NCI-H345 (cell line): ENCODE measurements at places on chromosomes 6 and 20.

- no peak for DNase-seq
Observed at GRCh38 chr20:4324611-4325243, 309.4 kb upstream of the RNF24 start.

- DNase-seq, result no peak
Observed at GRCh38 chr6:7418238-7418905, 28.8 kb downstream of the RIOK1 start.

- DNase-seq, result no peak
Observed at GRCh38 chr6:169841251-169841650, 89.8 kb downstream of the ERMARD start.

- no peak for DNase-seq
Observed at GRCh38 chr20:8315639-8316573, 183.8 kb downstream of the PLCB1 start.

DNA sequence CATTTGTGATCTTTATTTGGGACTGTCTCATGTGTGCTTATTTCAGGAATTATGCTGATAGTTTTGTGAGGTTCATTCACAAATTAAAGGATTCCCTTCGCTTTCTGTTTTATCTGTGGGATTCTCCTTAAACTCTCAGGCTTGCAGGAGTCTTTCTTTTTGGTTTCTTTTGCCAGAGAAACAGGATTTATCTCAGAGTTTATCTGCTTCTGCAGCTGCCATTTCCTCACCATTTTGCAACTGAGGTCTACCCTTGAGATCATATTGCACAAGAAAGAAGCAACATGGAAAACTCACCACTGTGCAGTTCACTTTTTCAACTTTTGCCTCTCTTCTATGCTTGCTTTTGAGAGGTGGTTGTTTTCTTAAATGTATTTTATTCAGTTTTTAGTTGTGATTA, 201.0 kb downstream of the PRL start:
- DNase-seq, result no peak

DNA sequence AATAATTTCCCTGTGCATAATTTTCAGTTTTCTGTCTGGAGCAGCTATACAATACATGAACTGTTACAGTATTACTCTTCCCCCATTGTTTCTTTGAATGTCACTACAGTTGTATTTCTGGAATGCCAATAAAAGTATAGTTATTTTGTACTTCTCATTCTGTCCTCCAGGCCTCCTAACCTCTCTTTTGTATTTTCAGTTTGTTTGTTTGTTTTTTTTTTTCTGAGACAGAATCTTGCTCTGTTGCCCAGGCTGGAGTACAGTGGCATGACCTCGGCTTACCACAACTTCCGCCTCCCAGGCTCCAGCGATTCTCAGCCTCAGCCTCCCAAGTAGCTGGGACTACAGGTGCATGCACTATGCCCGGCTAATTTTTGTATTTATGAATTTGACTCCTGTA, 16.8 kb upstream of the ARID1B start:
- no peak for DNase-seq

DNA sequence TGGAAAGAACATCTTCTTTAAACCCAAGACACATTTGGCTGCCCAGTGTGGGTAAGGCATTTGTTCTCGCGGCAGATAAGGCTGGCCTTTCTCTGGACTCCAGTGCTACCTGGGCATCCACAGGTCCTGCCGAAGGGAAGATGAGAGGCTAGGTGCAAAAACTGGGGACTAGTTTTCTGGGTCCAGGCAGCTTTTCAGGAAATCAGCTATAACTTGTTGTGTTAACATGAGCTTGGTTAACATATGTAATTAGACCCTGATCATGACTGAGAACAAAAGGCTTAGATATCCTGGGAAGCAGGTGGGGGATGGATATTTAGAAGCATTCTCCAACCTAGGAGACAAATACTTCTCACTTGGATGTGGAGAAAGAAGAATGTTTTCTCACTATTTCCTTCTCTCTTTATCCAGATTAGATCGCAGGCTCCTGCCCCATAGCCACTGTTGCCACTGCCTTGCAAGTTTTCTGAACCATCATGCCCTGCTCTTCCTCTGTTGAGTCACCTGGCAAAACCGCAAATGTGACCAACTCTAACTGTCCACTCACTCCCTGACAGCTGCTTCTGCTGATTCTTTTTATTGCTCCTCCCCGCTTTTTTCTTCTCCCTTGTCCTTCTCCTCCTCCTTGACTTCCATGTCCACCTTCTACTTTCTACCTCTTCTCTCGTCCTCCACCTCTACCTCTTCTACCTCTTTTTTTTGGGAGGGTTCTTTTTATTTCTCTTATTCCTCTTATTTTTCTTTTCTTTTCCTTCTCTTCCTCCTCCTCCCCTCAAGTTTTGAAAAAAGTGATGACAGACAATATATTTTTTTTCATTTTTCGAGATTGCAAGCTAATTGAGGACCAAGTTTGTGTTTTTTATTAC, 258.1 kb downstream of the UTRN start:
- no peak for DNase-seq

DNA sequence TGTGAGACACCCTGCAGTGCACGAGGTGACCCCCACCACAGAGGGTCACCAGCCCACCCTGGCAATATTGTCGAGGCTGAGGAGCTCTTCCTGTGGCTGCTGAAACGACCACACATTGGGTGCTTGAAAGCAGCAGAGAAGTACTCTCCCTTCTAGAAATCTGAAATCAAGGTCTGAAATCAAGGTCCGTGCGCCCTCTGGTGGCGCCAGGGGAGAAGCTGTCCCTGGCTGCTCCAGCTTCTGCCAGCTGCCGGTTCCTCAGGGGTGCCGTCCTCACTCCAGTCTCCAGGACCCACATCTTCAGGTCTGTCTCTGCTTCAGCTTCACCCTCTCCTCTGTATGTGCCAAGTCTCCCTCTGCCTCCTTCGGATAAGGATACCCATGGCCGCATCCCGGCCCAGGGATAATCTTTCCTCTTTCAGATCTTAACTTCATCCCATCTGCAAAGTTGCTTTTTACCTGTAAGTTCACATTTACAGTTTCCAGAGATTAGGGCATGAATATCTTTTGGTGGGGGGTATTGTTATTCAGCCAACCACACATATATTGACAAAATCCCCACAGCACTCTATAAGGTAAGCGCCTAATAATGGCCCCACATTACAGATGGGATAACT, 108.3 kb upstream of the PHACTR3 start:
- peak; percentile 48 for DNase-seq

- DNase-seq, result no peak
Observed at GRCh38 chr6:112881828-112882780, 535.0 kb downstream of the RFPL4B start.

- DNase-seq, result peak; percentile 82
Observed at GRCh38 chr6:83065511-83066192, at the start of gene UBE3D. Gene UBE3D (minus strand): TSS chr6:83065841. CDS start chr6:83065718, 123 bp downstream.

- DNase-seq, result no peak
Observed at GRCh38 chr6:116766506-116767176, 1.1 kb upstream of the FAM162B start.

- no peak for DNase-seq
Observed at GRCh38 chr6:15148356-15148946, 97.4 kb upstream of the JARID2 start.

DNA sequence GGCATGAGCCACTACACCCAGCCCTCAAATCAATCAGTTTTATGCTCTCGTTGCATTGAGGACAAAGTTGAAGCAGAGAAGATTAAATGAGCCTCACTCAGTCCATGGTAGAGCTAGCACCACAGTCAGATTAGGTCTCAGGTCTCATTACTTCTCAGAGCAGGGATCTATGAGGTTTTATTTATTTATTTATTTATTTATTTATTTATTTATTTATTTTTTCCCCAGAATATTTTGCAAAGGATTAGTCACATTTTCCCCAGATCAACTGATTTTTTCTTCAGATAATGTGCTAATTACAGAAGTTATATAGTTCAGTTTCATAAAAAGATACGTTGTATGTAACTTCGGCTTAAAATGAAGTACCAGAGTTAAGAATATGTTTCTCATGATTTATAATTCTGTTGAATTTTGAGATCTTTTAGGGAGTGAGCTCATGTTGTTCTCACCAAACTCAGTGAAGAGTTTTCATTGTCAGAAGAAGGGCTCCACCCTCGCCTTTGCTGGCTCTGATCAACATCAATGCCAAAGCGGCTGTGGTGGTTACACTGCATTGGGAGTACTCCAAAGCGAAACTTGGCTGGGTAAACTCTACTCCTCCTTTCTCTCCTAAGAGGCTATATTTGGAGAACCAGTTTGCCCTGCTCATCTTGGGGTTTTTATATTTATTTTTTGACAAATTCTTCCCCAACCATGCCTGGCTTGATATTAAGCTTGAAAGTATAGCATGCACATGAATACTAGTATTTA, 12.9 kb upstream of the ID4 start:
- no peak for DNase-seq

DNA sequence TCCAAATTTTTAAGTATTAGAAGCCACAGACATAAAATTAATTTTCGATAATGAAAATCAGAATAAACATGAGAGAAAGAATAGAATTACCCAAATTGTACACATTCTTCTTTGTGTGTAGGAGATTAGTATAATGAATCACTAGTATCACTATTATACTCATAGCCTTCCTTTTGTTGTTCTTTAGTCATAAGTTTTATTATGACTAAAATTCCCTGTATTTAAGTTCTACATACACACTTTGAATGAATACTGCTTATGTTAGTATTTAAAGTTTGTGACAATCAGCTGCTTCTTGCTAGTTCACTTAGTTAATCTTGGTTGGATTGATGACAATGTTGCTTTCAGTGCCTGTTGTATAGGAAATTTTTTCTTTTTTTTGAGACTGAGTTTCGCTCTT, 72.7 kb downstream of the CCDC170 start:
- no peak for DNase-seq

GRCh38 chr6:152054441-152054840, 247.0 kb downstream of the ESR1 start:
- no peak for DNase-seq

- DNase-seq, result no peak
Observed at GRCh38 chr6:37585937-37586336, 86.2 kb upstream of the CCDC167 start.

GRCh38 chr6:159929819-159930218, 39.0 kb downstream of the MAS1 start:
- DNase-seq, result peak; percentile 74

GRCh38 chr6:75870389-75870788, 121.3 kb downstream of the MYO6 start:
- DNase-seq, result no peak

DNA sequence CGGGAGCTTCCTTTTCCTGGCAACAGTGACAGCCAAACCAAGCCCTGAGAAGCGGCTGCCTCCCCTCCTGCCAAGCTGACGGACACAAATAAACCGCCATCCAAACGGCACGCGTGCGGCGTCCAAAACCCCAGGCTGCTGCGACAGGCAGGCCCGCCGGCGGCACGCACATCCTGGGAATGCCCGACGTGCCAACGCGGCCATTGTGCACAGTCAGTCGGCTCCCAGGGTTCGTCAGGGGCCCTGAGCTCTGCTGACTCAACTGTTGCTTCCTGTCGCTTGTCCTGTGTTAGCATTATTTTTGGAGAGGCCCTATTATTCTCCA, 6.8 kb downstream of the JAG1 start:
- no peak for DNase-seq

DNA sequence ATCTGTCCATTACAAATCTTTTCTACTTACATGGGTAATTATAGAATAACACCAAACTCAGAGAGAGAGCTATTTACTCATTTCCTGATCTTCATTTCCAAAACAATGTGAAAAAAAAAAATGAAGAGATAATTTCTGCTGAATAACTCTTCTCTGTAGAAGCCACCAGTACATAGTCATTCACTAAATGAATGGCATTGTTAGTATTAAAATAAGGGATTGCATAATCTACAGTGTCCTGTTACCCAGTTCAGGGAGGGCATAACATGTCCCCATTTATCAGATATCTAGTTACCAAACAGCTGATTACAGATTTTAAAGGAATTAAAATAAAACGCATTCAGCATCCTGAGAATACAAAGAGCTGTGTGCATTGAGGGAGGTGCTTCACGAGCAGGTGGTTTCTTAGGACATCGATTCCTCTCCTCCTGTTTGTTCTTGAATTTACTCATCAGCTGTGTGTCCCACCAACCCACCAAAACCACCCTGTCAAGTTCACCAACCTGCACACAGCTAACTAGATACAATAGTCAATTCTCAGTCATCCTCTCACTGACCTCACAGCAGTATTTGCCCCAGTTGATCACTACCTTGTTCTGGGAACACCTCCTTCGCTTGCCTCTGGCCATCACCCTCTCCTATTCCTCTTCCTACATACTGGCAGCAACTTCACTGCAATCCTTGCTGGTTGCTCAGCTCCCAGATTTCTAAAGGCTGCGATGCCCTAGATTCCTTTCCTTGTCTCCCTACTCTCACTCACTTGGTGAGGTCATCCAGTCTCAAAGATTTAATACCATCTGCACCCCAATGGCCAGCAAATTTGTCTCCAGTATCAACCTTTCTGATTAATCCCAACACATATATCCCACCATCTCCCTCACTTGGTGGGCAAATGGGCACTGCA, 18.7 kb downstream of the CNKSR3 start:
- peak; percentile 32 for DNase-seq

- no peak for DNase-seq
Observed at GRCh38 chr20:52748990-52749389, 223.2 kb upstream of the TSHZ2 start.

DNA sequence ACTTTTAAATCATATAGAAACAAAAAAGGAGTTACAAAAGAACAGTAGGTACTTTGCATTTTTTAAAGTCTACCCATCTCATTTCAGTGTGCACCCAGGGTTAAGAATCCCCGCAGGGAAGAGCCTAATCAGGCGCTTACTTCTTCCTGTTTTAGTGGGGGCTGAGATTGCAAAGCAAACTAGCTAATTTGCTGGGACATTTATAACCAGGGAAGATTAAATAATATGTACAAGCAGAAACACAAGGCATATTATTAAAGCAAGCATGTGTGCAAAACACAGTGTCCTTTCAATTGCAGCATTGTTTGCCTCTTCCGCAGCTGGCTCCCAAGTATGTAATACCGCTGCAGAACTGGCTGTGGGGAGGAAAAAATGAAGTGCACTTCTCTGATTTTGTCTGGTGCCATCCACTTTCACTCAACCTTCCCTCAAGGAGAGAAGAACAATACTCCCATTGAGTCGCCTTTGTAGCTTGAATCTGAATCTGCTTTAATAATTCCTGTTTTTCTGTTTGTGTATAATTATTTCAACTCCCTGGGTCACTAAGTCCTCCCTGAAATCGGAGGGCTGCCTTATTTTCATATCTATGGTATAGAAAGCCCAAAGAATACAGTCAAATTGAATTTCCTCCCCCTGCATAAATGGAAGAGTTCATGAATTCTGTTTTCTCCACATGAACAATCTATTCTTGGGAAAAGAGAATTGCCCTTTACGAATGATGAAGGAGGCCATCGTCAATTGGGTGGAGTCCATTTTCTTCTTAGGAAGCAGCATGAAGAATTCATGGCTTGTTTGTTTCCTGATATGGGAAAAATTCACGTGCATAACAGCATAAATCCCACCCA, 23.3 kb upstream of the BCAS1 start:
- DNase-seq, result no peak

DNA sequence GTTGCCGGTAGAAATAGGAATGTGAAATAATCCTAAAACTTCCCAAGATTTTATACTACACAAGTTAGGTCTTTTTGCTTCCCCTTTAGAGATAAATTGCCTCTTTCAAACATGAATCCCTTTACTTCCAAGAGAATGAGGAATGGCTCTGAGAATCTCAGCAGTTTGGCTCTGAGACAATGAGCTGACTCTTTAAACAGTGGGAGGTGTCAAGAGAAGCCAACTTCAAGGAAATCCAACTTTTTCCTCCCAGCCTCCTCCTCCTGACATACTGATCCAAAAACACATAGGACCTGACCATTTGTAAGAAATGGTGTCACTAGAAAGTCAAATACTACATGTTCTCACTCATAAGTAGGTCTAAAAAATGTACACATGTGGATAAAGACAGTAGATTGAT, 154.2 kb downstream of the ALDH8A1 start:
- DNase-seq, result no peak
